Stimulated activated CD4-positive, alpha-beta T cell treated with anti-CD3 and anti-CD28 coated beads, TNF-alpha, amount 100 ng/mL, for 4 hours (primary cell): ENCODE measurements at places on chromosomes 11 and 22.
A peak's percentile ranks its signal among the peaks of the same experiment; 100 is the strongest.

DNA sequence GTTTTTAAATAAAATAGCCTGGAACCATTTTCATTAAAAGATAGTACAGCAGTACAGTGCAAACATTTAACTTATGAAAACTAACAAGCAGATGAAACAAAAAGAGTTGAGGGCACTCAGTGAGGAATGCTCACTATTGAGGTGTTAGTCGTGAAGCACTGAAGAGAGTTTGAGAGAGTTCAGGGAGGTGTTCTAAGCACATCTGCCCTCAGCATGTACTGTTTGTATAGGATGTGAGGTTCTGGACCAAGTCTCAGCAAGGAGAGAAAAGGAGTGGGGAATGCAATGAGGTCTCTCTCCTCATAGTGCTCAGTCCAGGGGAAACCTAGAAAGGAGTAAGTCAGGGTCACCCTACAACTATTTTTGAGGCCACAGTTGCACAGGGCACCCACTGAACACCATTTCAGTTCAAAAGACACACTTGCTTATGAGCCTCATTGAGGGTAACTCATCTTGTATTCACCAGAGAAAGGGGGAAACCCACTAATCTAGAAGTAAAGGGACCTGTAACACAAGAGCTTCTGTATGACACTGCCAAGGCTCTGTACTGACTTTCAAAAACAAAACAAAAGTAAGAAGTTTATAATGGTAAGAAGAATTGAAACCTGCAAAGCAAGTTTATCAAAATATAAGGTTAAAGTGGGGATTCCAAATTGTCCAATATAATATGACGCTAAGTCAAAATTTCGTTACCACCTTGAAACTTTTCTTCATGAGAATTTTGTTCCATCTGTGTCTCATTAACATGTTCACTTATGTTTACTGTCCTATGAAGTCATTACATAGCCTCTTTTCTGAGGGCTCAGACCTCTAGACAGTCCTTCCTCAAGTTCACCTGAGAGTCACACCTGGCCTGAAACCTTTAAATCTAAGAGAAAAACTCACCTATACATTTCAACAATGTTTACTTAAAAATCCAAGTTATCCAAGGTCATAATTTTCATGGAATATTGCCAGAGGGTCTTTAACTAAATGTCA lies 275.3 kb downstream of the ETS1 start:
- DNase-seq: no peak

DNA sequence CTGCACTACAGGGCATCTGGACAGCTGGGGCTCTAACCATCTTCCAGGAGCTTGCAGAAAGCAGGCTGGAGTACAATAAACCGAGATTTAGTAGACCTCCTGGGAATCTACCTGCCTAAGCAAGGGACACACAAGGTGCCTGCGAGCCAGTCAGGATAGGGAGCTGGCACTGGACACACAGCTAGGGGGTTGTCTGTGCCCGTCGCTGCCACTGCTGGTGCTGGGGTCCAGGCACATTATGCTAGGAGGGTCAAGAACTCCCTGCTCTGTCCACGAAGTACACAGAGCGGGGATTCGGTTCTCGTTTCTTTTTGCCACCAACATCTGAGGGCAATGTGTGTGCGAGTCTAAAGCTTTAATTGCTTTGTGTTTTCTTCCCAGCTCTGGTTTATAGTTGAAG lies 4.2 kb downstream of the RIC8A start:
- no peak for DNase-seq

- no peak for DNase-seq
Observed at GRCh38 chr11:70251659-70252321, 18.7 kb upstream of the PPFIA1 start.

DNA sequence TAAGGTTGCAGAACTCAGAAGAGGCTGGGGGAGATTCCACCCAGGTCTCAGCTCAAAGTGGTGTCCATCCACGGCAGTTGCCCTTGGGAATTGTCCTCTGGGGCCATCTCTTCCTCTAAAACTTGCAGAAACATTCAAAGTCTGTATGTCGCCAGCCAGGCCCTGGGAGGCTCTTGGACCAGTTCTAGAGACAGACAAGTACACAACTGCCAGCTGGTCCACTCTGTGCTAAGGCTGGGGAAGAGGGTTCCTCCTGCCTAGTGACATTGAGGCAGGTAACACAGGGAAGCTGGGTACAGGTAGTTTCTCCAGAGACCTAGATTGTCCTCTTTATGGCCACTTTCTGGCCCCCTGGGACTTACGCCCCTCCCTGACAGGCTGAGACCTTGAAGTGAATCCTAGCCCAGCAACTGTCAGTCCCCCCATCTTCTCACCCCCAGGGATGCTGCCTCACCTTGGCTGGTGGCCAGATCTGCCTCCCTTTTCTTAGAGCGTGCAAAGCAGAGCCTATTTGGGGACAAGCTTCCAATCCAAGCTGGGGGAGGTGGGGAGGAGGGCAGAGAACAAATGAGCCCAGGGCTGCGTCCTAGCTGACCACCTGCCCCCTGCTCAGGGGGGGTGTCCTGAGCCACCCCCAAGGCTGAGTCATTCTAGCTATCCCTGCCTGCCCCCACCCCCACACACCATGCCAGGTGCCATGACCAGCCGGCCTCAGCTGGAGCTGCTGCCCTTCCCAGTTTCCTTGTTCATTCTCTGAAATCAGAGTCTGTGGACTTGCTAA lies 8.4 kb downstream of the FAM83F start:
- no peak for DNase-seq

DNA sequence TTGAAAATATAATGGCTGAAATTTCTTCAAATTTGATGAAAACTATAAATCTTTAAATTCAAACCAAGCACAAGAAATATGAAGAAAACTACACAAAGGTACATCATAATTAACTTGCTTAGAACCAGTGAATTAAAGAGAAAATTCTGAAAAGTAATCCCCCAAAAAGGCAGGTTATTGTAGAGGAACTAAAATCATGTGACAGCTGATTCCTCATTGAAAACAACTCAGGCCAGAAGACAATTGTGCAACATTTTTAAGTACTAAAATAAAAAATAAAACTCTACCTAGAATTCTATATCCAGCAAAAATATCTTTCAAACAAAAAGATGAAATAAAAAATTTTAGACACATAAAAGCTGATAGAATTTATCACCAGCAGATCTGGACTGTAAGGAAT lies 90.3 kb downstream of the SOX6 start:
- DNase-seq: no peak

DNA sequence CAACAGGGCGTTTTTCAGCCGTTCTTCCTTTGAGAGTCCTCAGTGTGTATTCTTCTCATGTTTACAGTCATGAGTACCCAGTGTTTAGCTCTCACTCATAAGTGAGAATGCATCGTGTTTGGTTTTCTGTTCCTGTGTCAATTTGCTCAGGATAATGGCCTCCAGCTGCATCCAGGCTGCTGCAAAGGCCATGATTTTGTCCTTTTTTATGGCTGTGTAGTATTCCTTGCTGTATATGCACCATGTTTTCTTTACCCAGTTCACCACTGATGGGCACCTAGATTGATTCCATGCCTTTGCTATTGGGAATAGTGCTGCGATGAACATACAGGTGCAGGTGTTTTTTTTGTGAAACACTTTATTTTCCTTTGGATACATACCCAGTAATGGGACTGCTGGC lies 23.5 kb downstream of the B3GAT1 start:
- no peak for DNase-seq

DNA sequence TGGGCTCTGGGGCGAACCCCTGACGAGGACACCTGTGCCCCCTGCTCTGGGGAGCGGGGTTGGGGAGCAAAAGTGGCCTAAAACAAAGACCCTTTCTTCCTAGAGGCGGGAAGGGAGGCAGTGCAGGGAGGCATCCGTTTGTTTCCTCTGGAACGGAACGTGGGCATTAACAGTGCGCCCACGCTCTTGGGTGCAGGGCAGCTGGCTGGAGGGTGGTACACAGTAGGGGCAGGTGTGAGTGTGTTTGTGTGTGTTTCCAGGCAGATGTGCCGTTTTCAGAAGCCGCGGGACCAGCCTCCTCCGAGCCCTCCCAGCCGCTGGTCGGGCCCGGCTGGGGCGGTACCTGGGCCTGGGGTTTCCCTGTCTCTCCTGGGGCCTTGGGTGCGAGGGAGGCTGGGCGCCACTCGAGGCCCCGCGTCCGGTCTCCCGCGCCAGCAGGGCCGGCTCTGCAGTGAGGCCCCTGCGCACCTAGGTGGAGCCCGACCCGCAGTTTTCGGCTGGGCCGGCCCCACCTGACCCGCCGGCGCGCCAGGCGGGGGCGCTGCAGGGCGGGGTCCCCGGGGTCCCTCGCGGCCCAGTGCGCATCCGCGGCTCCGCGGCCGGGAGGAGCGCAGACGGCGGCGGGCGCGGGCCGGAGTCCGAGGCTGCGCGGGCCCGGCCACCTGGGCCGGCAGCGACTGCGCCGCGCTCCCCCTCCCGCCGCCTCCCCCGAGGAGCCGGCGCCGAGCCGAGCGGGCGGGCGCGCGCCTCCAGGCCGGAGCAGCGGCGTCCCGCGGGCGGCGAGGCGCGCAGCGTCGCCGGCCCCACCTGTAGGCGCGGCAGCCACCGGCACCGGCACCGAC lies 1252.7 kb downstream of the BRD1 start:
- DNase-seq: no peak

GRCh38 chr11:111843661-111844060 lies 27.7 kb downstream of the ALG9 start:
- DNase-seq: no peak

GRCh38 chr11:129922674-129923073 lies 27.3 kb upstream of the NFRKB start:
- no peak for DNase-seq

DNA sequence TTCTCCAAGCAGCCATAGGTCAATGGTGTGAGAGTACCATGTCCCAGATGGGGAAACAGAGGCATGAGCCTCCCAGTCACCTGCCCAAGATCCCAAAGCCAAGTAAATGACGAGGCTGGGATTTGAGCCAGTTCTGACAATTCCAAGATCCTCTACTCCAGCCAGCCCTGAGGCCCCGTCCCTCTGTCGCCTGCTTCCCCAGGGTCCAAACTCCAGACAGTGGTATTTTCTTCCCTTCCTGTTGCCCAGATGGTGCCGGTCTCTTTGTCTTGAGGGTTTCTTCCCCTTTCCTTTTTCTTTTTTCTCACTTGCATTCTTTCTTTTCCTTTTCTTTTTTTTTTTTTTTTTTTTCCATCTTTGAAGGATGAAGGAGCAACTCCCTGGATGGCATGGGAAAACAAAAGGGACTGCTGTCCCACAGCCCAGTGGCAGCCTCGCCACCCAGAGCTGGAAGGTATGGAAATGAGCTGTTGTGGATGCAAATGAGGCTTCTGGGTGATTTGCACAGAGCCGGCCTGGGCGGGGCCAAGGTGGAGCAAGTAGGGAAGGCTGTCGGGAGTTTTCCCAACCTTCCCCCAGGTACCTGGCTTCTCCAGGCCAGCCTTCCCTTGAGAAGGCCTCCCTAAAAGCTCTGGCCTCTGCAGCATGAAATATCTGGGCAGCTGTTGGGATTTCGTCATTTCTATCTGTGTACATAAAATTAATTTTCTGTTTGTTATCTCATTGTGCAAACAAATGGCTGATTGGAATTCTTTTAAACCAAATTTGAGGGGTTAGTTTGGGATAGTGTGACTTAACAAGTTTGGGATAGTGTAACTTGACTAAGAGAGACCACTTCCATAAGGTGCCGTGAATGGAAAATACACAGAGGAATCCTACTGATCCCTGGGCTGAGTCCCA lies 146.8 kb downstream of the MN1 start:
- DNase-seq: no peak

DNA sequence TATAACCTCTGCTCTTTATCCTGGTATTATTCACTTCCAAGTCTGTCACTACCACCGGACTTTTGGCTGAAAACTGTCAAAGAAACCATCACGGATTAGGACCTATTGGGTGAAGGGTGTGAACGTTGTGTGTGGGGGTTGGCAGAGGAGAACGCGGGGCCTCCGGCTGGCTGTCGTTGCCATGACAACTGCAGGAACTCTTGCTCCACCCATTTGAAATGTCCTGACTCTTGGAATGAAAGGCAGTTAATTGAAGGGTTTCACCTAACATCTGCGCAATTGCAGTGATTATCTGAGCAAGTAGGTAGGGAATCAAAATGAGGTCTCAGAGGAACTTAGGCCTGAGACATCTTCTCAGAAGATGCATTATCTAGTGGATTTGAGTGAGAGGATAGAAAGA lies 60.9 kb upstream of the CLMP start:
- DNase-seq: no peak

GRCh38 chr22:23279781-23280180 lies 99.5 kb downstream of the BCR start:
- no peak for DNase-seq

DNA sequence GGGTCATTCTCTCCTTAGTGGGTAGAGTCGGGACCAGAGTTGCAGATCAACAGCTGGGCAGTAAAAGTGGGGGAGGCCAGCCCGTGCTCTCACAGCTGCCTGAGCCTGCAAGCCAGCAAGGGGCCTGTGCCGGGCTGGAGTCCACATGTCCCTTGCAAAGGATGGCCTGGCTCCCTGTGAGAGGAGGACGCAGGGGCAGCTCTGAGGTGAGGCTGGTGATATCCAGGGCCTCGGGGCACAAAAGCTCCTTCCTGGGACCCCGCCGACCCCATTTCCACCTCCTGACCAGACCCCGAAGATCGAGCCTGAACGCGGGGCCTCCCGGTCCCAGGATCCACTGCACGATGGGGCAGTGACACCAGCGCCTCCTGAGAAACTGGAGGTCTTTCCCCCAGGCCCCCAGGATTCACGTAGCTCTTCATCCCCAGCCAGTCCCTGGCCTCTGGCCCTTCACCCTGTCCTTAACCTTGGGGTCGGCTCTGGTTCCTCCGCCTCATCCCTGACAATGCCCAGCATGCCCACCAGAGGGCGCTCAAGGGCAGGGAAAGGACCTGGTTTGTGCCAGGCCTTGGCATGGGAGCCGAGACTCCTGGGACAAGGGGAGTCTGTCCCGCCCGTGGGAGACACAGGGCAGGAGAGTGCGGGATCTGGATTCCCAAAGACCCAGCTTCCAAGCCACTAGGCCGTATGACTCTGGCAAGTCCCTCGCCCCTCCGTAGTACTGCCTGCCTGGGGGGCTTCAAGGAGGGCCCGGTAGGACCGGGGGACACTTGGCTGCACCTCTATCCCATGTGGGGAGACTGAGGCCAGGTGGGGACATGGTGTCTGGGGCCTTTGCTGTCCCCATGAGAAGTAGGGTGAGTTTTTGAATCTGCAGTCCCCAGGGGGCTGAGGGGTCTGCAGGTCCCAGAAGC lies 17.8 kb upstream of the WNT7B start:
- peak; percentile 67 for DNase-seq
